Activated CD4-positive, alpha-beta T cell treated with anti-CD3 and anti-CD28 coated beads, Interleukin-2, Interleukin-6, amounts not matched to agents 100 ng/mL and 50 ng/mL, durations not matched to agents 16 hours and 8 hours (primary cell): ENCODE measurements at places on chromosomes 2 and 18.

DNA sequence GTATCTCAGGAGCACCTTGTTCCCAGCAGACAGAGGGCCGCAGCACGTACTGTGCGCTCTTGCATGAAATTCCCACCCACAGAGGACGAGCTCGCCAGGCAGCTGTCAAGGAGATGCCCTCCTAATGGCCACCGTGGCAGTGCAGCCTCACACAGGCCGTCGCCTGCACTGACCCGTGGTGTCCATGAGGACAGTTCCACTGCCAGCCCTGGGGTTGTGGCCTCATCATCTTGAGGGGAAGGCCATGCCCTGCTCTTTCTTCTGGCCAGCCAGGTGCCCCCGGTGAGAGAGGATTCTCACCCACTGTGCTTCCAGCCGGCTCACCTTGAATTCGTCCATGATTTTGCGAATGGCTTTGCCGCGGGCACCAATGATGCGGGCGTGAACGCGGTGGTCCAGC lies 42.0 kb downstream of the ANO7 start:
- no peak for DNase-seq

DNA sequence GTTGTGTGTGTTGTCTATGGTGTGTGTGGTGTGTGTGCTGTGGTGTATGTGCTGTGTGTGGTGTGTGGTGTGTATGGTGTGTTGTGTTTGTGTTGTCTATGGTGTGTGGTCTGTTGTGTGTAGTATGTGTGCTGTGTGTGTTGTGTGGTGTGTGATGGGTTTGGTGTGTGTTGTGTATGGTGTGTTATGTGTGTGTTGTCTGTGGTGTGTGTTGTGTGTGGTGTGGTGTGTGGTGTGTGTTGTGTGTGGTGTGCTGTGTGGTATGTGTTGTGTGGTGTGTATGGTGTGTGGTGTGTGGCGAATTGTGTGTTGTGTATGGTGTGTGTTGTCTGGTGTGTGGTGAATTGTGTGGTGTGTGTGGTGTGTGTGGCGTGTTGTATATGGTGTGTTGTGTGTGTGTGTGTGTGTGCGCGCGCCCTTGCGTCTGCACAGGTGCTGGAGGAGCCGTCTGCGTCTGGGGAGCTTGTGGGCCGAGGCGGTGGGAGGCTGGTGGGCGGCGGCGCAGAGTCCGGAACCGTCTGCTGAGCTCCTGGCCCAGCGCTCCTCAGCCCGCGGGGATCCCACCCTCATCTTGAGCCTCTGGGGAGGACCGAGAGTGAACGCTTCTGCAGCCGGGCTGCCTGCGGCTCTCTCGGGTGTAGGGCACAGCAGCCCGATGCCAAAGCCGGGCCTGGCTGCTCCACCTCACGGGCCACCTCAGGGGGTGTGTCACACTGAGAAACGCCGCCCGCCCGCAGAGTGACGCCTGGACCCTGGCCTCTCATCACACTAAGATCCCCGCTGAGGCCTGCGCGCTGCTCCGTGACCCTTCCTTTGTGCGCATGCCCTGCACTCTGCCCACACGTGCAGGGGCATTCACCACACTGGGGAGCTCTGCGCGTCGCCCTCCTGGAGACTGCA lies 8.8 kb upstream of the ADI1 start:
- no peak for DNase-seq

- no peak for DNase-seq
Observed at GRCh38 chr2:116669782-116670181, 1144.7 kb upstream of the DDX18 start.

DNA sequence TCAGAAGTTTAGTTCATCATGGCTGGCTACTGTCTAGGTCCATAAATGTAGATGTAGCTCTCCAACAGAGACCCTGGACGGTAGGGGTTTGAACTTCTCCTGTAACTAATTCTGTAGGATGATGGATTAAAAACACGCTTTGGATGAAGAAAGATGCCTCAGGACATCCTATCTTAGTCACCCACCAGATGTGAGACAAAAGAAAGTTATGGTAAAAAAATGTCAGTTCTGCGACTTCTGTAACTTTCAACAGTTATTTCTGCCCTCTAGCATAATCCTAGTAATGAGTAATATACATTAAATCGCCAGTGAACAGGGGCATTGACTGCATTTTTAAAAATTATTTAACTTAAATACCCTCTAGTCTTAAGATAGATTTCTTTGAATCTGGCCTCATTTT lies 210.1 kb upstream of the LRATD1 start:
- DNase-seq, result no peak

DNA sequence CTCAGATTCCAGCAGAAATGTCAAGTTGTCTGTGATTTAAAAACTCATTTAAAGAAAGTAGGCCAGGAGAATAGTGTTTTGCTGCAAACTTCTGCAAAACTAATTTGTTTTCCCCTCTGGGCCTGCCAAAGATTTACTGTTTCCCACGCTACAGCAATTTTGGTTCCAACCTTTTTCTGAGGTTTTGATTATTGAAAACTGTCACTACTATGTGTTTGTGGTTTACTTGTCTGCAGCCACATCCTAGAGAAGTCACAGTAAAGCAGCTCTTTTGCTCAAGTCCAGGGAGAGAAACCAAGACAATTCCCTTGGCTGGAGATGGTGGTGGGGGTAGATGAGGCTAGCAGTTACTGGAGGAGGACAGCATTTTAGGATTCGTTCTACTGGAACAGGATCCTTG lies 12.8 kb downstream of the IL1R2 start:
- DNase-seq, result peak; percentile 71

DNA sequence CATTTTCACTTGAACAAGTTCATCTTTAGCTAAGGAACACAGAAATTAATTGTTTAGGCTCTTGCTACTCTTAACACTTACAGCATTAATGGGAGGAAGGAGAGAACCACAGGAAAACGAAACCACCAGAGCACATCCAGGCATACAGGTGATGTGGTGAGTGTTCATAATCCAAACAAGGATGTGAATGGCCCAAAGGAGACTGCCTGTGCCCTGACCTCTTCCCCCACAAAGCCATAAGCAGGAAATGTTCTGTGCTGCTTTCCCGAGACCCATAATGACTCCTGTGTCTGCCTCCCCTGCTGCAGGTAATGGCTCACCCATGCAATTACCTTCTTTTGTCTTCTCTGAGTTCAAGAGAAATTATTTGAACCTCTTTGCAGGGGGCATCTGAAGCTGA lies 295.9 kb upstream of the LINC00305 start:
- no peak for DNase-seq

DNA sequence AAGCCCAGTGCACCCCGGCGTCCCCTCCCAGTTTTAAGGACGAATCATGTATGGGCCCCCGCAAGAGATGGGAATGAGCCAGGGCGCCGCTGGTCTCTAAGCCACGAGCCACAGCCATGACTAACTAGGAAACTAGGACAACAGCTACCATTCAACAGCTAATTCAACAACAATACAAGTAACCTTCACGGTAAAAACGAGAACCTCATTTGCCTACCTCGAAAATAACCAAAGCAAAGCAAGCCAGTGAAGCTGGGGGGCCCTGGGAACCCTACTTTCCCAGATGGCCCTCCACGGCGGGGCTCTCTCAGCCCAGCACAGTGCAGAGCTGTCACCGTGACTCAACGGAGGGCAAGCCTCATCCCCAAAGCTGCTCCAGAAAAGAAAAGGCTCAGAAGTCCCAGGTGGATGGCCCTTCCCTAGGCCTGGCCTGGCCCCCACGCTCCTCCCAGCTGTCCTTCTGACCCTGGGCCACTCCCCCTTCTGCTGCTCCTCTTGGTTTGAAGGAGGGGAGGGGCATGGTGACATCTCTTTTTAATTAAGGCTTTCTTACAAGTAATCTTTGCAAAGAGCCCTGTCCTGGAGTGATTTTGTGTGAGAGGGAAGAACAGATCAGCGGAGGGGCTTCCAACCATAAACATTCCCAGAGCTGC lies 126.3 kb downstream of the HDAC4 start:
- peak; percentile 57 for DNase-seq

GRCh38 chr18:33577685-33578517 lies at the start of gene ASXL3:
Gene ASXL3 (plus strand): TSS chr18:33578219. CDS start chr18:33578632, 413 bp downstream.
- DNase-seq, result no peak

GRCh38 chr2:62662554-62662953 lies 43.0 kb upstream of the EHBP1 start:
- no peak for DNase-seq

GRCh38 chr2:240432820-240433801 lies 2.4 kb upstream of the GPC1 start:
- DNase-seq, result no peak

GRCh38 chr18:49052891-49053644 lies 102.3 kb upstream of the SMAD7 start:
- DNase-seq, result peak; percentile 34

DNA sequence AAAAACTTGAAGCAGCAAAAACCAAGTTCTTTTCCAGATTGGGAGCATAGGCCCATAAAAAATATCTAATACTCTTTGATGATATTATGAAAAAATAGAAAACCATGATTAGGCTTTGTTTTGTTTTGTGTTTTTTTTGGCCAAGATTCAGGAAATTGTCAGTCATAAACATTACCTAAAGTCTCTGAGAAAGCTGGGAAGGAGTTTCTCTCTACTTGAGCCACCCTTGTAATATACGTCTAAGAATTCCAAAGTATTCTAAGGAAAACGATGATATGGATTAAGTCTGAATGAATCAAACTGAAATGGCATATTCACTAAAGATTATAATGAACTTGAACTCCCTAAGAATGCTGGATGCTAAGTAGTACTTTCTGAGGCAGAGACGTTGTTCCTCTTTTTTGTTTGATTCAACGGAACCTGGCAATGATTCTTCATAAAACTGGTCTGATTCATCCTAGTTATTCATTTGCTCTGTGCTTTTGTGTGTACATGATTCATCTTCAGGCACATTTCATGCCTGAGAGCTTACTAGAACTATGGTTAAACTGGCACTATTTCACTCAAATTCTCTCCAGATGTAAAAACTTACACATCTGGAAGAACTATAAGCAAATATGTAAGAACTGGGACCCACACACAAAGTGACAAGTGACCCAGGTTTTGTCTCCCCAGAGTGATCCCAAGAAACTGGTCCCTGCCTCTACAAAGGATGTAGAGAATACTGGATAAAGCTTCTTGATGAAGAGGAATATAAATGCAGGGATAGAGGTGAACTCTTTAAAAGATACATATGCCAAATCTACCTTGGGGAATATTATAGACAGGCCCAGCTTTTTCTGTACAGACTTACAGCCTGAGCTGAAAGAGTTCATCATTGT lies 159.7 kb downstream of the DOCK10 start:
- DNase-seq, result no peak

DNA sequence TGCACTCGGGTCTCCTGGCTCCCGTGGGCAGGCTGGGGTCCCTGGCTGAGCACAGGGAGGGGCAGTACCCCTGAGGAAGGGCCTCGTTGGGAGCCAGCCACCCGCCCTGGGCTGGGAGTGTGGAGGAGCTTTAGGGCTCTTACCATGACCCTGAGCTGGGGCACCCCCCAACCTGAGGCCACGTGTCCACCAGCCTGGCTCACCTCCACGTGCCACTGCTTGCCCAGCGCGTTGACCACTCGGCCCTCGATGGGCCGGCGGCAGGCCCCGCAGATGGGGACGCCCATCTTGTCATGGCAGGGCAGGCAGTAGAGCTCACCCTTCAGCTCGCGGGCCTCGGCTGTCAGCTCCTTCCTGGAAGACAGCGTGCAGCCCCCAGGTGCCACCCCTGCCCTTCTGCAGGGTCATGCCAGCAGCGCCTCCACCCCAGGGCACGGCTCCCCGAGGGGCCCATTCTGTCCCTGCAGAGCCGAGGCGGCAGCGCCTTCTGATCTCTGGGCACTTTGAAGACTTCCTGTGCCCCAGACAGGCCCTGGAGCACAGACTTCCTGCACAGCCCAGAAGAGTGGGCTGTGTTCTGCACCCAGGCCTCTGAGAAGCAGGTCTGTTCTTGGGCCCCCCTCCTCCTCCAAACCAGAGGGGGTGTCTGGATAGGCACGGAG lies 4.0 kb upstream of the GPR17 start:
- peak; percentile 27 for DNase-seq
